ENCODE measurements at places on chromosomes 11 and 22.

DNA sequence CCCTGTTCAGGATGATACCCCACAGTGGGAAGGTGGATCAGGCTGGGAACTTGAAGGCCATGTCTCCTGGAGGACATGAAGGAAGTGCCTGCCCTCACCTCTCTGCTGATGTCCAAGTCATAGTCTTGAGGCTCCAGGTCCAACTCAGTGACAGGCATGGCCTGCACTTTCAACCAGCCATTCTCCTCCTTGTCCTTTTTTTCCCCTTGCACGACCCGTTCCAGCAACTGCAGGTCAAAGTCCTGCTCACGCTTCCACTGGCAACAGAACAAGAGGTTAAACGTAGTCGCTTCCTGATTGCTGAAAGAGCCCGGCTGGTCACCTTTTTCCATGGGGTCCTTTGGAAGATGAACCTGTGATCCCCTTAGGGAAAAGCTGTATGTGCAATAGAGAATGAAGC, 47.7 kb downstream of the C11orf58 start:
- no peak for DNase-seq
- H3K27ac ChIP-seq: no peak overlapping the region
- no peak overlapping the region for H3K4me3 ChIP-seq
- H3K4me1 ChIP-seq: no peaks in the 10 kb centered on the region

DNA sequence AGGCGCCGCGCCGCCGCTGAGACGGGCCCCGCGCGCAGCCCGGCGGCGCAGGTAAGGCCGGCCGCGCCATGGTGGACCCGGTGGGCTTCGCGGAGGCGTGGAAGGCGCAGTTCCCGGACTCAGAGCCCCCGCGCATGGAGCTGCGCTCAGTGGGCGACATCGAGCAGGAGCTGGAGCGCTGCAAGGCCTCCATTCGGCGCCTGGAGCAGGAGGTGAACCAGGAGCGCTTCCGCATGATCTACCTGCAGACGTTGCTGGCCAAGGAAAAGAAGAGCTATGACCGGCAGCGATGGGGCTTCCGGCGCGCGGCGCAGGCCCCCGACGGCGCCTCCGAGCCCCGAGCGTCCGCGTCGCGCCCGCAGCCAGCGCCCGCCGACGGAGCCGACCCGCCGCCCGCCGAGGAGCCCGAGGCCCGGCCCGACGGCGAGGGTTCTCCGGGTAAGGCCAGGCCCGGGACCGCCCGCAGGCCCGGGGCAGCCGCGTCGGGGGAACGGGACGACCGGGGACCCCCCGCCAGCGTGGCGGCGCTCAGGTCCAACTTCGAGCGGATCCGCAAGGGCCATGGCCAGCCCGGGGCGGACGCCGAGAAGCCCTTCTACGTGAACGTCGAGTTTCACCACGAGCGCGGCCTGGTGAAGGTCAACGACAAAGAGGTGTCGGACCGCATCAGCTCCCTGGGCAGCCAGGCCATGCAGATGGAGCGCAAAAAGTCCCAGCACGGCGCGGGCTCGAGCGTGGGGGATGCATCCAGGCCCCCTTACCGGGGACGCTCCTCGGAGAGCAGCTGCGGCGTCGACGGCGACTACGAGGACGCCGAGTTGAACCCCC, 798 bp downstream of the BCR start:
- peaks cover 71% of the 10 kb centered on the region for H3K4me1 ChIP-seq
- peak overlapping the region; percentile 93 for H3K27ac ChIP-seq
- no peaks in the 10 kb centered on the region for H3K36me3 ChIP-seq
- DNase-seq: peak; percentile 43
- H3K27me3 ChIP-seq: no peaks in the 10 kb centered on the region

DNA sequence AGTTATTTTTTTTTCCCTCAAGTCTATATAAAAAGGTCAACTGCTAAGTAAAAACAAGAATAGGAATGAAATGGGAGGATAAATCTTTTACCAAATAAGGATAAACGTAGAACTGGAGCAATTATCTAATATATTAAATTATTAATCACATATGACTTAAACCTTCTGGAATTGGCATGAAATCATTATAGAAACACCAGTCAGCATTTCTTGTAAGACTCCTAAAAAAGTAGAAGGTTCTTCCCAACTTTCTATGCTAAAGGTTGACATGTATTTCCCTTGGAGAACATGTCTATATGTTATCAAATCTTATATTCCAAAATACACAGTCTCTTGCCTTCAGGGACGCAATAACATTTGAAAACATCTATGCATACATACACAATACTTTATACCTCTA, 143.2 kb downstream of the SBF2 start:
- H3K4me1 ChIP-seq: no peaks in the 10 kb centered on the region
- no peak overlapping the region for H3K27ac ChIP-seq
- DNase-seq: no peak

GRCh38 chr22:44063462-44064371, 39.6 kb downstream of the PARVB start:
- peaks cover 5% of the 10 kb centered on the region for H3K4me1 ChIP-seq
- H3K36me3 ChIP-seq: peaks cover 7% of the 10 kb centered on the region
- no peak overlapping the region for H3K27ac ChIP-seq
- no peak overlapping the region for H3K4me3 ChIP-seq
- DNase-seq: no peak
- H3K27me3 ChIP-seq: peaks cover 4% of the 10 kb centered on the region

DNA sequence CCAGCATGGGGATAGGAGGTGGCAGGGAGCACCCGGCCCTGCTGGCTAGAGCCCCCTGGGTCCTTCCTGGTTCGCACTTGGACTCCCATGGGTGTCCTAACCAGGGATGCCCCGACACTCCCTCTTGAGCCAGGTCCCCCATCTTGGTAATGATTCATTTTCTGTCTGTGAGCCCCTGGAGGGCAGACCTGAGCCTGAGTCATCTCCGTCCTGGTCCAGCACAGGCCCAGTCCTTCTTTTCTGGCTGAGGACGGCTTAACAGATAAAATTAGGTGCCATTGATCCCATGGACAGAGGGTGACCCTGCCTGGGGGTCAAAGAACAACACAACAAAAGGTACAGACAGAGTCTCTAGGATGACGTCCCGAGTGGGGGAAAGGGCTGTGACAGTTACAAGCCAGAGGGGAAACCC, 3.5 kb downstream of the RHOD start:
- no peaks in the 10 kb centered on the region for H3K36me3 ChIP-seq
- H3K27ac ChIP-seq: no peak overlapping the region
- no peak overlapping the region for H3K4me3 ChIP-seq
- H3K4me1 ChIP-seq: peaks cover 13% of the 10 kb centered on the region
- DNase-seq: no peak

DNA sequence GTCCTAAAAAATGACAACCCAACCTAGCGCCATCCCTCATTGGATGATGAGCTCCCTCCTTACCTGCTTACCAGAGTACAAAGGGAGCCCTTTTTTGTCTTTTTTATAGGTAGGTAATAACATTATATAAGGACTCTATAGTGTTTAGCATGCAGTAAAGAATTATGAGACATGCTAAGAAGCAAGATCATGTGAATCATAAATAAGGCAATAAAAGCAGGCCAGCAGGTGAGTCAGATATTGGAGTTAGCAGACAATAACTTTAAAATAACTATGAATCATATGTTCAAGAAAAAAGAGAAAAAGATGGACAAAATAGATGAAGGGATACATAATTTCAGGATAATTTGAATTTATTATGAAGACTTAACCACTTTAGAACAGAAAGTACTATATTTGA, 81.5 kb downstream of the GRK3 start:
- no peak overlapping the region for H3K27ac ChIP-seq
- DNase-seq: no peak
- H3K4me3 ChIP-seq: no peak overlapping the region
- peaks cover 5% of the 10 kb centered on the region for H3K36me3 ChIP-seq

DNA sequence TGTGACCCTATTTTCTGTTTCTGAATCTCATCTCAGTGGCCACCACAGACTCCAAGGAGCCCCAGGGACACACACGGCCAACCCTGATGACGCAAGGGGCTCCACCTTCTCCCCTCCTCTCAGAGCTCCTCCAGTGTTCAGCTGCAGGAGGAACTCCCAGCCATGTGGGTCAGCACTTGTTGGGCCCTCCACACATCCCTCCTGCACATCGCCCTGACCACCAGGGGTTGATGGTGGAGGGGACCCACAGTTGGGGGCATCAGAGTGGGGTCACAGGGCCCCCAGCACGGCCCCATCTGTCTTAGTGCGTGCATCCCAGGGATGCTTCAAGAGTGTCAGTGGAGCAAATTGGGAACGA, 499.6 kb downstream of the BRD1 start:
- H3K27ac ChIP-seq: no peak overlapping the region
- peaks cover 8% of the 10 kb centered on the region for H3K36me3 ChIP-seq
- DNase-seq: peak; percentile 10
- peaks cover 6% of the 10 kb centered on the region for H3K27me3 ChIP-seq

GRCh38 chr22:23894710-23895598, 771 bp downstream of the MIF start:
- DNase-seq: peak; percentile 45
- H3K27ac ChIP-seq: peak overlapping the region; percentile 98
- peaks cover 37% of the 10 kb centered on the region for H3K4me1 ChIP-seq
- H3K36me3 ChIP-seq: peaks cover 11% of the 10 kb centered on the region
- no peaks in the 10 kb centered on the region for H3K27me3 ChIP-seq

DNA sequence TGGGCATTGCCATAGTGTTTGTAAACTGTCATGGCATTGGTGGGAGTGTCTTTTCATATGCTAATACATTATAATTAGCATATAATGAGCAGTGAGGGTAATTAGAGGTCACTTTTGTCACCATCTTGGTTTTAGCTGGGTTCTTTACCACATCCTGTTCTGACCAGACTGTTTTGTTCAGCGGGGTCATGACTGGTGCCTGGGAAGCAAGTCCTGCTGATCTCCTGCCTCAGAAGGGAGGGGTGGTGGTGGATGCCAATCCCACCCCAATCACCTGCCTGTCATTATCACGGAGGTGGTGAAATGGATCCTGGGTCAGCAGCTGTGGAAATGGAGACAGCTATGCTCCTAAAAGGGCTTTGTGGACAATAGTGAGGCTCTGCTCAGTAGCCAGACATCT, 31.2 kb downstream of the IL18 start:
- no peaks in the 10 kb centered on the region for H3K27me3 ChIP-seq
- H3K27ac ChIP-seq: no peak overlapping the region
- no peaks in the 10 kb centered on the region for H3K36me3 ChIP-seq
- no peak for DNase-seq
- no peaks in the 10 kb centered on the region for H3K4me1 ChIP-seq
